ENCODE measurements at places on chromosomes 3 and 15.

DNA sequence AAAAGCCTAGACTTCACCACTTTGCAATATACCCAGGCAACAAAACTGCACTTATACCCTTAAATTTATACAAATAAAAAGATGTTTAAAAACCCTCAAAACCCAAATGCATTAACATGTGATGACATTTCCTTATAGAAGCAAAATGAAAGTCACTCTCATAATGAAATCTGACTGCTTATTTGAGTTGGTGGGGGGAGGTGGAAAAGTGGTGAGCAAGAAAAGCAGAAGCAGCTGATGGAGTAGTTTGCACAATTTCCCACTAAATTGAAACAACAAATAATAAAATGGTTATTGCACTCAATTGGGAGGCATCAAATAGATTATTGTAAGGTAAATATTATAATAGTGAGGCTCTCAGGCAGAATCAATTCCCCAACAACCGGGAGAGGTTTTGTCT is 54.0 kb upstream of the GADL1 start:
- DNase-seq, result no peak

GRCh38 chr15:53458736-53459135 is 300.7 kb downstream of the WDR72 start:
- DNase-seq, result no peak

- peak; percentile 7 for DNase-seq
Measured at GRCh38 chr3:28586325-28586724, 237.7 kb upstream of the AZI2 start.

- DNase-seq, result no peak
Measured at GRCh38 chr3:107206945-107207344, 170.3 kb upstream of the CCDC54 start.

GRCh38 chr3:194843556-194843955 is 157.9 kb downstream of the FAM43A start:
- no peak for DNase-seq

GRCh38 chr15:98773616-98774015 is 125.3 kb downstream of the IGF1R start:
- no peak for DNase-seq

DNA sequence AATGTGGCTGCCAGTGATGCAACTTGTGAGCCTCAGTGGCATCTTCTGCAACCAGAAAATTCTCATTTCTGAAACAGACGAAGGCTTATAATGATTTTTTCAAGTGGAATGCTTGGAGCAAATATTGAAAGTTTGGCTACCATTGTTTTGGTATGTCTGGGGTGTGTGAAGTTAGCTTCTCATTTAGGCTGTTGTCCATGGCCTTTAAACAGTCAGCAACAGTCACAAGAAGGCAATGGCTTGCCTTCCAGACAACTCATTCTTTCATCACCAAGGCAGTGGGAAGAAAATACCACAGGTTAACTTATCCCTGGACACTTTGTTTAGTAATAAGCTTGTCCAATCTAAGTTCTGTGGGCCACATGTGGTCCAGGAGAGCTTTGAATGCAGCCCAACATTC is 4.7 kb upstream of the BNC1 start:
- peak; percentile 44 for DNase-seq

DNA sequence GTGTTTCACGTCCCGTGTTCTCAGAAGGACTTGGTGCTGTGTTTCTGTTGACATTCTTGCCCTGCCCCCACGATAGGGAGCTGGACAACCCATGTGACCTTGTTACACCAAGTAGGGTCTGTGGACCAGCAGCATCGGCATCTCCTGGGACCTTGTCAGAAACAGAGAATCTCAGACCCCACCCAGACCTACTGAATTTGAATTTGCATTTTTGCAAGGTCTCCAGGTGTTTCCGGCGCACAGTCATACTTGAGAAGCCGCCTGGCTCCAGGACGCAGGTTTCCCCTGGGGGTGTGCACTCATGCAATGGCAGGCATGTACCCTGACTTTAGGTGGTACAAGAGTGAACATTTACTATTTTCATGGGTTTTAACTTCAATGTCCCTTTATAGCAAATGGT is 117.9 kb downstream of the TLE3 start:
- no peak for DNase-seq

- DNase-seq, result peak; percentile 82
Measured at GRCh38 chr15:74541494-74542165, 610 bp downstream of the ARID3B start.

DNA sequence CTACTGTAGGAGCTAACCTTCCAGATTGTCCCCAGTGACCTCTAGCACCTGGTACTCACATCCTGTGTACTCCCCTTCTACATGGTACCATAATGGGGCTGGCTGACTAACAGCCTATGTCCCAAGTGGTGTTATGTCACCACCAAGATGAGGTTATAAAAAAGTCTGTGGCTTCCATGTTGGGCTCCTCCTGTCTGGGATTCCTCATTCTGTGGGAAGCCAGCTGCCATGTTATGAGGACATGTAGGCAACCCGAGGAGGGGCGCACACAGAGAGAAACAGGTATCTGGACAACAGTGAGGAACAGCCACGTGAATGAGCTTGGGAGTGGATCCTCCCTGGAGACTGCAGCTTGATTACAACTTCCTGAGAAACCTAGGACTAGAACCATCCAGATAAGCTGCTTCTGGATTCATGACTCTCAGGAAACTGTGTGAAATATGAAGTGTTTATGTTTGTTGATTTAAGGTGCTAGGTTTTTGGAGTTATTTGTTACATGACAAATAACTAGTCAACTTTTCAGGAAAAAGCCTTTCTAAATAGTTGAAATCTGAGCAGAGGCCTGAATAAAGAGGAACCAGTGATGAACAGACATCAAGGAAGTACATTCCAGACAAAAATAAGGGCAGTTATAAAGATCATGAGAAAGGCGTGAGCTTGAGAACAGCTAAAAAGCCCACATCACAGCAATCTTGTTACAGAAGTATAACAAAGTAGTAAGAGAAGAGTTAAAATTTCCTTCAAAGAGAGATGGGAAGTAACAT is 21.7 kb downstream of the GOLIM4 start:
- no peak for DNase-seq

DNA sequence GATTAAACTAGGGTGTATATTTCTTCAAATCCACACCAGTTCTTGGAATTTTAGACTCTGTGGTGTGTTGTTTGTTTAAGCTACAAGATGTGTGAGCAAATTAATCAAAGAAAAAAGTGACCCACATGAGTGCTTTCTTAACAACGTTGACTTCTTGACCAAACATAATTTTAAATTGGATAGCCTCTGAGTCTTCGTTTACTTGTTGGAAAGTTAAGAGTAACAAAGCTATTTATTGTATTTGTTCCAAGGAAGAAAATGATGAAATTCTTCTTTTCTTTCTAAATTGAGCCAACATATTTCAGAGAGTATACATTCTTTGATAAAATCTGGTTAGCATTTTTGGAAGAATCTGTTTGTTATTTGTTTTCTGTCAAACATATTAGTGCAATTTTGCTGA is 99.9 kb upstream of the IGSF10 start:
- no peak for DNase-seq

GRCh38 chr3:188683032-188683521 is 488.7 kb upstream of the TPRG1 start:
- peak; percentile 95 for DNase-seq

DNA sequence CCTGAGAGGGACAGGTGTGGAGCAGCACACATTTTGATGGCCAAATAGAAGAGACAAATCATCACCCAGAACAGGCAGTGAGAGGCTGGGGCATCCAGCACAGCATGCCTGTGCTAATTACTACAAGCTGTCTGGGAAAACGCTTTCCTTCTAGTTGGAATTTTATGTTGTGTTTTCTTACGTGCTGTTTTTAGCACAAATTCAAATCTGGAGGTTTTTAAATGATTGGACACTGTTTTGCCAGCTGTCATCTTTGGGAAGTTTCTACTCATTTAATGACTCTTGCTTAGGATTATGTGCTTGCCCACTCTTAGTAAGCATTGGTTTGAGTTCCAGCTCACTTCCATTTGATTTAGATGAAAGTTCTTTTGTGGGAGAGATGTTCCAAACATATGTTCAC is 43.5 kb downstream of the EAF1 start:
- DNase-seq, result no peak

DNA sequence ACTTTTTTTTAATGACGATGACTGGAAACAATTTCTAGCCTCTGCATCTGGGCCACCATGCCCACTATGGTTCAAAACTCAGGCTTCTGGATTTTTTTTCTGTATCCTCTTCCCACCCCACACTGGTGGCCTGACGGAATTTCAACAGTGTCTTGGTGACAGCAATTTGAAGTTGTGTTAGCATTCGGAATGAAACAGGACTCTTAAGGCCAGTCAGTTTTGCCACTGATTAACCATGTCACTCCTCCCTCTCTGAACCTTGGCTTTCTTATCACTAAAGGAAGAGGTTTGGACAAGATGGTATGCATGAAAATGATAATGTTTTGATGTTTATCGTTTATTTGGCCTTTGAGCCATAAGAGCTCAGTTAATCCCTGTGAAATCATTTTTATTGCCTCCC is 41.6 kb upstream of the BDH1 start:
- DNase-seq, result no peak

DNA sequence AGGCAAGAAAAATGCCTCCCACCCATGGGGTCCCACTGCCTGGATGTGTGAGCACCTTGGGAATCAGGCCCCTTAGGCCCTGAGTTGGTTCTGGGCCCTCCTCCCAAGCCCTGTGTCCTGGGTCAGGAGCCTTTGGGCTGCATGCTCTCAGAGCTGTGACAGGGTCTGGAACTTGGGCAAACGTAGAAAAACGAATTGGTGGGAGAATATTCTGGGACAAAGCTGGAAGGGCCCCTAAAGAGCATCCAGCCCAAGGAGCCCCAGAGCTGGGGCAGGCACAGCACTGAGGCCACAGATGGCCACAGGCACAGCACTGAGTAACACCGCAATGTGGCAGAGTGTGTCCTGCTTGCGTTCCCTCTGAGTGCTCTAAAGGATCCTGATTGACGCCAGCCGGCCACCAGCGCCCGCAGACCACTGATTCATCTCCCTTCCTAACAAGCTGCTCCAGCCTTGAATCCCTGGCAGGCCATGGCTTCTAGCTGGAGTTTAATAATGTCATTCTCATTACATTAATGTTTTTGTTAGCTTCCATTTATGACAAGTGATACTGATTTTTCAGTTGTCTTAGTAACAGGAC is 18.6 kb upstream of the SEC13 start:
- no peak for DNase-seq

DNA sequence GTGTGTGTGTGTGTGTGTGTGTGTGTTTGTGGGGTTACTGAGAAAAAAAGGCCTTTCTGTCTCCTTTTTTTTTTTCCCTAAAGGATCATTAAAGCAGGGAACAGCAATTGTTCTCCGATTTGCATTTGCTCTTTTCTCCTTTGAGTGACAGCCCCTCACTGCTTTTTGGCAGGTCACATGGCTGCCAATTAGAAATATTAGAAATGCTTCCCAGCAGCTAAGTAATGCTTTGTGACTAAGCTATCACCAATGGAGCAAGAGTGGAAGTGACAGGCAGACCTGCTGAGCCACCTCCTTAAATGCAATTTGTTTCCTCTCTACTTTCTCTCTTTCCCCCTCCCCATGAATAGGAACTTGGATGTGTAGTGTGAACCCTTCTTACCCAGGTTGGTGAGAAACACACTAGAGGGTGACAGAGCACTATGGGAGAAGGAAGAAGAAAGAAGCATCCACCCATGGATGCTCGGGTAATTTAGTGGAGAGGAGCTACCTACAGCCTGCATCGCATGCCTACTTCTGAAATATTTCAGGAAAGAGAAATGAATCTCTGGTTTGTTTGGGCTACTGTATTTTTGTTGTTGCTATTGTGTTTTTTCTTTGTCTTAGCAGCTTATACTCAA is 165.2 kb upstream of the PDZRN3 start:
- peak; percentile 2 for DNase-seq

DNA sequence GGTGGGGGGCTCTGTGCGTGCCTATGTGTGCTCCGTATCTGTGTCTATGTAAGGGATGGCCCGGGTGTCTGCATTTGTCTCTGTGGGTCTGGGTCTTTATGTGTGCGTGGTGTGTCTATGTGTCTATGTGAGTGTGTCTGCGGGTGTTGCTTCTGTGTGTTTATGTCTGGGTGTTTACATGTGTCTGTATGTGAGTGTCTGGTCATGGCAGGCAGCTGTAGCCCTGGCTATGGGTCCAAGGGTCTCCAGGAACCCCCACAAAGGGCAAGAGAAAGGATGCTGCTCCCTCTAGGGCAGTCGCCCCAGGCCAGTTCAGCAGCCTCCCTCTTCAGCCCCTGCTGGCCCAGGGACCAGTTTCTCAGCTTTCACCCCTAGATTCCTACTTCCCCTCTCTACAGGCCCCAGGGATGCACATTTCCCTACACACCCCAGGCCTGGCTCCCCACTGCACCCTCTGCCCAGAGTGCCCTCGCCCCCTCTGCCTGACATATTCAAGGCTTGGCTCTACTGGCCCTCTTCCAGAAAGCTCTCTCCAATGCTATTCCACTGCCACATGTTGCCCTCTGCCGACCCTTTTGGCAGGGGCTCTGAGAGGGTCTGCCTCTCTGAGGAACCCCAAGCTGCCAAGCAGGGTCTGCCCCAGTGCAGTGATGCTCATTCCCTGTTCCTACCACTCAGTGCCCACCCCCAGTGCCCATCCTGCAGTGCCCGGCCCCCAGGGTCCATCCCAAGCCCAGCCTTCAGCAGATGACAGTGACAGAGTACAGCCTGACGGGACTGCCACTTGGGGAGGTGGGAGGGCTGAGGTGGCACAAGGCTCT is 1.0 kb upstream of the MYL3 start:
- no peak for DNase-seq

DNA sequence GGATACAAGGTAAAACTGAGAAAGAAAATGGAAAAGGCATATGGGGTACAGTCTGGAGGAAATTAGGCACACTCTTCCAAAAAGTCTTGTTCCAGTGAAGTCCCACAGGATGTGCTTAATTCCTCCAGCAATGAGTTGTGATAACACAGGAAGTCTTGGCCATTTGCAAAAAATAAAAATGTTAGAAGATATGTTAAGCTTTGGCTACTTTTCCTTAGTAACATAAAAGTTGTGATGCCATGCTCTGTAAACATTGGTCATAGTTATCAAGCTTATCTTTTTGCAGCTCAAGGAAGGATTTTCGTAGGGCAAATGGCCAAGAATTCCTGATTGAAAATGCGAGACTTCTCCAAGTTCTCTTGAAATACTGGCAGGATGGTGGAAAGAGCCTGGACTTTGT is 26.4 kb downstream of the LNP1 start:
- DNase-seq, result no peak

DNA sequence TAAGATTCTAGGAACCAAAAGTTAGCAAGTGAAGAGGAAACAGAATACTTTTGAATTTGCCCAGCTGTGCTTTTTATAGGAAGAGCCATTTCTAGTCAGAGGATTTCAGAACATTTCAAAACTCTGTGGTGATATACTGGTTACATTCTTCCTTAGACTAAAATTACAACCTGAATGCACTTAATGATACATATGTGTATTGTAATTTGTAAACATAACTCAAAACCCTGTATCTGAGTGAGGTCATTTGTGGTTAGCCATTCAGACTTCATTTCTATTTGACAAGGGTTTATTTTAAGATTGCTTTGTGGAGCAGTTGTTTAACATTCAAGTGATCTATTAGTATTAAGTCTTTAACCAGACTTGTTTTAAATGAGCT is 59.4 kb upstream of the TRIM71 start:
- DNase-seq, result no peak

Measured in kidney tubule cell (primary cell).